COLO829 (cell line): ENCODE measurements at places on chromosomes 6 and 20.
A peak's percentile ranks its signal among the peaks of the same experiment; 100 is the strongest.

GRCh38 chr6:2938004-2938631 lies 33.2 kb downstream of the SERPINB6 start:
- DNase-seq, result no peak

DNA sequence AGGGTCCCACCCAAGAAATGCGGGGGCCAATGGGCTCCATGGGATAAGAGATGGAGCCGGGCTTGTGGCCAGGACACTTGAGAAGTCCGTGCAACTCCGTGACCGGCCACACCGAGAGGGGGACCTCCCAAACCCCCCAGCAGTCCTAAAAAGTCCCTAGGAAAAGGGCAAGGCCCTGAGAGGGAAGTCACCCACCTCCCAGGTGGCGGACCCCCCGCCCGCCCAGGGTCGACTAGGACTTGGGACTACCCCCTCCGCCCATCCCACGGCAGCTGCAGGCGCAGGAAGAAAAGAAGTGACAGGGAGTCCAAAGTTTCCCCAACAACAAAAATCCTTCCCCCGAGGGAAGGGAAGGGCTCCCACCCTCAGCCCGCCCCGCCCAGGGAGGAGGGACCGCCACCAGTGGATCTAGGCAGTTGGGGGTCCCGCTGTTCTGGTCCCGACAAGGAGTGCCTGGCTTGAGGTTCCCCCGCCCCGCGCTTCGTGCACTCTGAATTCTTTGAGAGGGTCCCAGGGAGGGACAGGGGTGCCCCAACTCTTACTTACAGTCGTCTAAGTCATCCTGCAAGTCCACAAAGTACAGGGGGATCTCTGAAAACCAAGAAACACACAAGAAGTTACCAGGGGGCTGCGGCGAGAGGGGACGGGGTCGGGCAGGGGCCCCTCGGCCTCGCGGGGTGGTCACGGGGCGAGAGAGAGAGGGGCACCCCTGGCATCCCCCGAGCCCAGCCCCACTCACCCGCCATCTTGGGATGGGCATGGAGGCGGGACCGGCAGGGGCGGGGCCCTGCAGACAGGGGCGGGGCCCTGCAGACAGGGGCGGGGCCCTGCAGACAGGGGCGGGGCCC lies 611 bp upstream of the RAB22A start:
- DNase-seq, result peak; percentile 60

- DNase-seq, result no peak
These were observed 5.6 kb upstream of the IFNGR1 start for GRCh38 chr6:137224799-137225198.

DNA sequence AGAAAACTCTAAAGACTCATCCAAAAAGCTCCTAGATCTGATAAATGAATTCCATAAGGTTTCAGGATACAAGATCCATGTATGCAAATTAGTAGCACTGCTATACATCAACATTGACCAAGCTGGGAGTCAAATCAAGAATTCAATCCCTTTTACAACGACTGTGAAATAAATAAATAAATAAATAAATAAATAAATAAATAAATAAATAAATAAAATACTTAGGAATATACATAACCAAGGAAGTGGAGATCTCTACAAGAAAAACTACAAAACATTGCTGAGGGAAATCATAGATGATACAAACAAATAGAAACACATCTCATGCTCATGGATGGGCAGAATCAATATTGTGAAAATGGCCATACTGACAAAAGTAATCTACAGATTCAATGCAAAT lies 132.0 kb upstream of the NRSN1 start:
- no peak for DNase-seq

GRCh38 chr6:56759521-56759920 lies 116.8 kb upstream of the DST start:
- DNase-seq, result no peak

- DNase-seq, result no peak
These were observed 8.5 kb downstream of the GCM2 start for GRCh38 chr6:10873374-10873773.

DNA sequence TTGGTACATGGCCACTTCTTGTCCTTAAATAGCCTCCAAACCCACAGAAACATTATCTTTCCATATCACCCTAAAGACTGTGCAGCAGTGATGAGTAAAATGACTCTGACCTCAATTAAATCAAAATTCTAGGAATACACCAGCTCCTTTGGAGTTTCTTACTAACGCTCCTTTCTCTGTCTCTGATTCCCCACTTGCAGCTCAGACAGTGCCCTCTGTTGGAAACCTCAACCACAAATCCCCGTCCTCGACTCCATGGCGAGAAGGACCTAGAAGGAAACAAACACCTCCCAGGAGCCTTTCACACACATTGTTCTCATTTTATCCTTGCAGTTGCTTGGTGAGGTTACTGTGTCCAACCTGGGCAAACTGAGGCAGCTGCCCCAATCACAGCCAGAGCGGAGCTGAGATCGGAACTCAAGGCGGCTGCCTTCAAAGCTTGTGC lies 17.7 kb upstream of the PARD6B start:
- DNase-seq, result no peak

GRCh38 chr6:119661628-119662027 lies 312.1 kb upstream of the MAN1A1 start:
- no peak for DNase-seq

DNA sequence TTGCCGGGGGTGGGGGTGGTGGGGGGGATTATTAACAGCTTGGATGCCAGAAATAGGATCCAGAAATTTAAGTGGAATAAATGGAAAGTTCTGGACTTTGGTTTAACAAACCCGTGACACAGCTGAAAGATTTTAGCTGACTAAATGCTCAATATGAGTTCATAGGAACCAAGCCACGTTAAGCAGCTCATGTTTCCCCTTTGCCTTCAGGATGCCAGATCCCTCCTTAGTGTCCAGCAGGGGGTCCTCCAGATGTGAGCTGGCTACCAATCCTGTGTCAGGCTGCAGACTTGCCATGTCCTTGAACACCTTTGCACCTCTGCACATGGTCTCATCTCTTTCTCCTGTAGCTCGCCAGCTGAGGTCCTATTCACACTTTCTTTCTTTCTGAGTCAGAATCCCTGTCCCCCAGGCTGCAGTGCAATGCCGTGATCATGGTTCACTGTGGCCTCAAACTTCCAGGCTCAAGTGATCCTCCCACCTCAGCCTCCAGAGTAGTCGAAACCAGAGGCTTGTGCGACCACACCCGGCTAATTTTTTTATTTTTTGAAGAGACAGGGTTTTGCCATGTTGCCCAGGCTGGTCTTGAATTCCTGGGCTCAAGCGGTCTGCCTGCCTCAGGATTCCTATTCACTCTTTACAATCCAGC lies 133.3 kb upstream of the ARMC2 start:
- DNase-seq, result no peak

DNA sequence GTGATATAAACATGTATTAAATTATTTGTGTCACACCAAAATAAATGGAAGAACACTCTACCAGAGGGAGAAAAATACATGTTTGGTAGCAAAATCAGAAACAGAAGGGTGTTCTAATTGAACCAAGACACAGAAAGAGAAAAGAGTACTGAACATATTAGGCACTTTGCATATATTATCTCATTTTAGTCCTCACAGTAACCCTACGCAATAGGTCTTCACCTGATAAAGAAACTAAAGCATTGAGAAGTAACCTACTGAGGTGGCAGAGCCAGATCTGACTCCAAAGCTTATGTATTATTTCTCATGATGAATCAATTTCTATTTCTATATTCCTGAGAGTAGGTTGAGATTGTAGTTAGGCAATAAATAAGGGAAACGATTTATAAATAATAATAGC lies 77.7 kb downstream of the FYN start:
- no peak for DNase-seq

GRCh38 chr6:113104541-113104940 lies 752.6 kb upstream of the MARCKS start:
- no peak for DNase-seq

GRCh38 chr20:57540890-57541580 lies 16.1 kb upstream of the CTCFL start:
- no peak for DNase-seq

GRCh38 chr20:41447006-41447405 lies 80.4 kb upstream of the EMILIN3 start:
- DNase-seq, result no peak

DNA sequence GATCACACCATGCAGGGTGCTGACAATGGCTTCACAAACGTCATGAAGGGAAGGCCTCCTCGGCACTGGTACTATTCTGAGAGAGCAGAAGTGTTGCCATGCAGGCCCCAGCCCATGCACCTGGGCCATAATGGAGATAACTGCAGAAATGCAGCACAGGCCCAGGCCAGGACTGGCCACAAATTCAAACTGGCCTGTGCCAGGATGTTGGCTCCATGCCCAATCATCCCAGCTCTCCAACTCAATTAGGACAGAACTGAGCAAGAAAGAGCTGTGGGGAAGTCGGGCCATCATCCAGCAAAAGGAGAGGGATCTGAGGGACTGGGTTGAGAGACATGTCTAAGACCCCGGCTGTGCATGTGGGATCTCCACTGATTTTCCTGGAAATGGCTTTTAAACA lies 48.9 kb upstream of the SYNDIG1 start:
- no peak for DNase-seq

- DNase-seq, result peak; percentile 83
These were observed 40.3 kb upstream of the ANGPT4 start for GRCh38 chr20:956330-956951.

- no peak for DNase-seq
These were observed 24.9 kb downstream of the GTPBP2 start for GRCh38 chr6:43604174-43604573.
